Heart left ventricle (tissue), 16 donors: ENCODE measurements at places on chromosomes 7 and 10. TPM values are rescaled to one million over a fixed set of nuclear protein-coding genes. Genes with fewer than 3 reads are reported as not detected.

DNA sequence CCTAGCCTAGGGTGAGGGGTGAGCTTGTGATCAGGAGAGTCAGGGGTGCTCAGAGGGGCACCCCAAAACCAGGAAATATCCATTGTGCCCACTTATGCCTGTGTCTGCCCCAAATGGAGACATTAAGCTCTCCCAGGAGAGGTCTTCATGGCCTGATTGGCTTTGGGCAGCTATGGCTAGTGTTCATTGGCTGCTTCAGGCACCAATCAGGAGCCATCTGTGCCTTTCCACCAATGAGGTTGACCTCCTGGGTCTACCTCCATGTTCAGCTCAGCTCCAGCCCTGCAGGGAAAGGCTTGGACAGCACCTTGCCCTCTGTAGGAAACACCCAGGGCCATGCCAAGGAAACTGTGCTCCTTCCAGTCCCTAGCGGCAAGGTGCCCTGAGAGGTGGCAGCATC, 23.9 kb upstream of the HSPB1 start:
- no peak for DNase-seq

DNA sequence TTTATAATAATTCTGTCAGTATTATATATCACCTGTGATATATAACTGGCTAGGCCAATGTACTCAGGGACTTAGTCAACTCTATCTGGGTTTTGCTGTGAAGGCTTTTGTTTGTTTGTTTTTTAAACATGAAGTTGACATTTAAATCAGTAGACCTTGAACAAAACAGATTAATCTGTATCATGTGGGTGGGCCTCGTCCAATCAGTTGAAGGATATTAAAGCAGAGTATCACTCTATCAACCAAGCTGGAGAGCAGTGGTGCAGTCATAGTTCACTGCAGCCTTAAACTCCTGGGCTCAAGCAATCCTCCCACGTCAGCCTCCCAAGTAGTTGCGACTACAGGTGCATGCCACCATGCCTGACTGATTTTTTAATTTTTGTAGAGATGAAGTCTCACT, 870.2 kb downstream of the TYW1 start:
- no peak for DNase-seq

DNA sequence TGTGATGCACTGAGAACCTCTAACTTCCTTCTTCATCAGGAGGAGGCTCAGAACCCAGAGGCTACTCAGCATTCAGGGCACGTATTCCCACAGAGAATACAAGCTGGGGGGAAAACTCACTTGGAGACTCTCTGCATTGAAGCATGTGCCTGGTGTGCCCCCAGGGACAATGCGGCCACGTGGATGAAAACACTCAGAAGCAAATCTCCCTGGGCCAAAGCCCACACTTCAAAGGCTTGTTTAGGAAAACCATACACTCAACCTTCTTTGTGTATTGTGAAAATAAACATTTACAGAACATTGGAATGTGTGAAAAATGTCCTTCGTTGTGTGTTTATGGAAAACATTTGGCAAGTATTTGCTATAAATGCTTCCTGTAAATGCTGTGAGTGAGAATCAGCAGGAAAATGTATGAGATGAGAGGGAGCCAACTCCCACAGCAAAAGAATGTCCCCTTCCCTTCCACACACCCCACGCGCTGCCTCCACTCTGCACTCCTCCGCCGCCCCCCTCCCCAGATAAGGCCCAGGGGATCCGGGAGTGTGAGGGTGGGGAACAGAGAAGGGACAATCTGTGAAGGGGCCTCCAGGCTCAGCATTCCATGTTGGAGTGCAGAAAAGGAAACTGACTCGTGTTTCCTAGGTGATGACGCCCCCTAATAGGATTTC, 339.5 kb downstream of the ELMO1 start:
- no peak for DNase-seq

The PCLO gene
- total RNA-seq: 9.3 TPM
